ENCODE measurements at places on chromosomes 6 and 20.

DNA sequence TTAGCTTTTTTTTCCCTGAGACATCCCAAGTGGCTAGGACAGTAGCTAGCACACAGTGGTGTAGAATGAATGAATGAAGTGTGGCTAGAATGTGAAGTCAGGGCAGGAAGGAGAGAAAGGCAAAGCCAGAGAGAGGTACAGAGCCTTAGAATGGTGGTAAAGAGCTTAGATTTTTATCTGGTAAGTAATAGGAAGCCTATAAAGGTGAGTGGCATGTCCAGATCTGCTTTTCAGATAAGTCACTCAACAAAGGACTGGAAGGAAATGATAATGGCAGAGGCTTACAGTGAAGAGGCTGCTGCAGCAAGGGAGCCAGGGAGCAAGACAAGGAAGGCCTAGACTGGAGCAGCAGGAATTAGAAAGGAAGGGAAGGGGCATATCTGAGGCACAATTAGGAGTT lies 96.0 kb upstream of the PRDM1 start:
- no peak for DNase-seq

DNA sequence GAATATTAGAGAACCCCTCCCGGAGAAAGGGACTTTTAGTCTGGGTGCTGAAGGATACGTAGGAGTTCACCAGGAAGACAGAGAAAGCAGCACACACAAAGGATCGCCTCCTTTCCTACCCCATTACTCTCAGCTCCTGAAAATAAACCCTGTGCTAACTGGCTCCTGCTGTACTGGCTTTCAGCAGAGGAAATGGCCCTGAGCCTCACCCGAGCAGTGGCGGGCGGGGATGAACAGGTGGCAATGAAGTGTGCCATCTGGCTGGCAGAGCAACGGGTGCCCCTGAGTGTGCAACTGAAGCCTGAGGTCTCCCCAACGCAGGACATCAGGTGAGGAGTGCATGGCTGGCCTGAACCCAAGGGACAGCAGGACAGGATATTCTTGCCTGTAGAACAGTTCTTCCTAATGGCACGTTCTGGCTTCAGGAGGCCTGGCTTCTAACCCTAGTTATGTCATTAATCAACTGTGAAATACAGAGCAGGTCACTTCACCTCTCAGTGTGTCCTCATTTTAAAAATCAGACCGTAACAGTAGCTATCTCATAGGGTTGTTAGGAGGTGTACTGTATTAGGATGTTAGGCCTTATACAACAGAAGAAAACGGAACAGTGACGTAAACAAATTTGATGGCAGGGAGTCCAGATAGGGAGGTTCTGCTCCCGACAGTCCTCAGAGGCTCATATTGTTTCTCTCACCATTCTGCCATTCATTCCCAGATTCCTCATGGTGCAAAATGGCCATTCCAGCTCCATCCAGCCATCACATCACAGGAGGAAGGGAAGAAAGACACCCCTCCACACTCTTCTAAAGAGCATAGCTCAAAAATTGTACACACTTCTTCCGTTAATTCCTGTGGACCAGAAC lies 1.8 kb downstream of the RBCK1 start:
- no peak for DNase-seq

- no peak for DNase-seq
Measured at GRCh38 chr6:108838101-108838717, 10.0 kb upstream of the ARMC2 start.

- no peak for DNase-seq
Measured at GRCh38 chr6:101404775-101405174, 11.3 kb downstream of the GRIK2 start.

DNA sequence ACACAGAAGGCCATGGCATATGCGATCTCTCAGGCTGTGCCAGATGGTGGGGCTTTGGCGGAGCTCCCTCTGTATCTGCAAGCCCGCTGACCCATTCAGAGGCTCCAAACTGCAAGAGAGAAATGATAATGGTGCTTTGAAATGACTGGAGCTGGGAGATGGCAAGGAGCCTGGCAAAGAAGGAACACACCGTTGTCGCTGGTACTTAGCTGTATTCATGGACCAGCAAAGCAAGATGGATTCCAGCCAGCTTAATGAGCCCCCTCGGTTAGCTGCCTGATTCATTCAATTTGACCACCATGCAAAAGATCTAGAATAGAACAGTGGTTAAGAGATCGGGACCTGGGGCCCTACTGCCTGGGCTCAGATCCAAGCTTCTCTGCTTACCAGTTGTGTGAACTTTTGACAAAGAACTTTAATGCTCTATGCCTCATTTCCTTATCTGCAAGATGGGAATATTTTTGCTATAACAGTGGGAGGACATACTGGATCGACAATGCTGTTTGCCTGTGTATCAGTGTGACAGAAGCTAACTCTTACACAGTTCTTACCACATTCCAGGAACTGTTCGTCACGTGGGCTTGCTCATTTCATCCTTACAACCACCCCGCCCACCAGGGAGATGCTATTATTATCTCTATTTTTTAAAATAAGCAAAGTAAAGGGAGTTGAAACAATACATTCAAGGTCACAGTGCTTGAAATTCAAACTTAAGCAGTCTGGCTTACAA lies 317.8 kb upstream of the SULF2 start:
- no peak for DNase-seq

GRCh38 chr6:41570259-41570615 lies 24.1 kb downstream of the FOXP4 start:
- DNase-seq, result no peak

GRCh38 chr6:42100029-42100901 lies 42.2 kb downstream of the C6orf132 start:
- no peak for DNase-seq

GRCh38 chr6:3731700-3732099 lies 19.8 kb downstream of the PXDC1 start:
- no peak for DNase-seq

- no peak for DNase-seq
Measured at GRCh38 chr20:13121840-13122515, 99.1 kb upstream of the ISM1 start.

- DNase-seq, result no peak
Measured at GRCh38 chr6:168045706-168046620, 33.0 kb downstream of the FRMD1 start.

GRCh38 chr6:15299430-15300131 lies 53.7 kb downstream of the JARID2 start:
- DNase-seq, result no peak

DNA sequence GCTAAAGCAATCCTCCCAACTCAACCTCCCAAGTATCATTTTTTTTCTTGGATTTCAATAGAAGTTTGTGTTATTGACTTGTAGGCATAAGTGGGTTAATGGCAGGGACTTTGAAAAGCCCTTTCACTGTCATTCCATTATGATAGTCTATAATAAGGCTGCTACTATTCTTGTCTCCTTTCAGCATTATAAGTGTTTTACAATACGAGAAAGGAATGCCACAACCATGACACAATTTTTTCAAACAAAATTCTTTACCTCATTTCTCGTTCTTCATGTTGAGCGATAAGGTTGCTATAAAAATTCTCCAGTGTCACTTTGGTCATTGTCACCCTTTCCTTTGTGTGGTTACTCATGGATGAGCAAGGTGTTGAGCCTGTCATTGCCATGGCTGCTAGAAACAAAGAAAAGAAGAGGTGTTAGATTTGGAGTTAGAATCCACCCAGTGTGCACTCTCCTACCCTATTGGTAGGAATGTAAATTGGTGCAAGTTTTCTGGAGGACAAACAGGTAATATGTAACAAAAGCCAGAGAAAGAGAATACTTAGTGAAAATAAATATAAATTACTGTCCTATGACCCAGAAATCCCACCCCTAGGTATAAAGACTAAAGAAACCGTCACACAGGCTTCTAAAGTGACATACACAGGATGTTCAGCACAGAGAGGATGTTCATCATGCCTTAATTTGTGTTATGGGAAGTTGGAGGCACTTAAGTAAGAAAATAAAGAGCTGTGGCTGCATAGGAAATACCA lies 7.3 kb downstream of the STK38 start:
- DNase-seq, result no peak

DNA sequence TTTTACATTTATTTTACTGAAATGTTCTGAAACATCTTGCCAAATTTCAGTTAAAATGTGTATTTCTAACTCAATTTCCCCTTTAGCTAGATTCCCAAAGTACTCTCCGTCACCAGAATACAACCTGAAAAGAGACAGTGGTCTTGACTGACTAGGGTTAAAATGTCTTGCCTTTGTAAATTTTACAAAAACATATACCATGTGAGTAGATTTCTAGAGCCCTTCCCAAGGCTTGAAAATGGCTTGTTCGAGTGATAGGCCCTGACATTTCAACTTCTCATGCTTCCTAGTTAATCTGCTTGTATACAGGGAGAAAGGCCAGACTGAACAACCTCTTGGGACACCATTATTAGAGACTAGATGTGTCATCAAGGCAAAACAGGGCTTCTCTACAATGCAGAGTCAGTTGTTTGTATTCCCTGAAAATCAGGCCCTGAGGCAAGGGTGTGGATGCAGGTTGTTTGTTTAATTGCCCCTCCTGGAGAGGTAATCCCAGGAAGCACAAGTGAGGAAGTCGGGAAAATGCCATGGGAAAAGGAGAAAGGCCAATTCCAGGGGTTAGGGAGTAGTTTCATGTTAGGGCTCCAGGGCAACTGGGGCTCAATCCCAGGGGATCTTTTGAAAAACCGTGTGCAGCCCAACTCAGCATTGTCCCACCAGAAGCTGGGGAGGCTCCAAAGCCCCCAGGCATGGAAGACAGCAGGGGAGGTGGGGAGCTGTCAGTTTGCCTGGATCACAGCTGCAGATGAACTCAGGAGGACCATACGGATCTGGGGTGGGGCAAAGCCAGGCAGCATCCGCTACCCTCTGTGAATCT lies 11.6 kb upstream of the TFB1M start:
- DNase-seq, result no peak

DNA sequence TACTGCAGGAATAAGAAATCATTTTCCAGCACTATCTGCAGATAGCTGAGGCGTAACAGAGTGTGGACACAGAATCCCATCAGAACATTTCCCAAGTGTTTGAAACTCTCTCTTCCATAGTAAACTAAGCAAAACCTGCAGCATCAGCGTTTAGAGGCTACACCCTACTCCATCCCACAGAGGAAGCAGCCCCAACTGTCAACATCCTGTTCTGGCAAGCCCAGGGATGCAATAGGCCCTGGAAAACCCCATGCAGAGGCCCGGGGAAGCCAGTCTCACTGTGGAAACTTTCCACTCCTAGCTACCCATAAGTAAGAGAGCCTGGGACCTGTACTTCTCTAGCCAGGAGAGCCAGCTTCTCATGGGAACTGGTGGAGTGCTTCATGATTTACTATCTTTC lies 129.4 kb downstream of the LY86 start:
- DNase-seq, result no peak

DNA sequence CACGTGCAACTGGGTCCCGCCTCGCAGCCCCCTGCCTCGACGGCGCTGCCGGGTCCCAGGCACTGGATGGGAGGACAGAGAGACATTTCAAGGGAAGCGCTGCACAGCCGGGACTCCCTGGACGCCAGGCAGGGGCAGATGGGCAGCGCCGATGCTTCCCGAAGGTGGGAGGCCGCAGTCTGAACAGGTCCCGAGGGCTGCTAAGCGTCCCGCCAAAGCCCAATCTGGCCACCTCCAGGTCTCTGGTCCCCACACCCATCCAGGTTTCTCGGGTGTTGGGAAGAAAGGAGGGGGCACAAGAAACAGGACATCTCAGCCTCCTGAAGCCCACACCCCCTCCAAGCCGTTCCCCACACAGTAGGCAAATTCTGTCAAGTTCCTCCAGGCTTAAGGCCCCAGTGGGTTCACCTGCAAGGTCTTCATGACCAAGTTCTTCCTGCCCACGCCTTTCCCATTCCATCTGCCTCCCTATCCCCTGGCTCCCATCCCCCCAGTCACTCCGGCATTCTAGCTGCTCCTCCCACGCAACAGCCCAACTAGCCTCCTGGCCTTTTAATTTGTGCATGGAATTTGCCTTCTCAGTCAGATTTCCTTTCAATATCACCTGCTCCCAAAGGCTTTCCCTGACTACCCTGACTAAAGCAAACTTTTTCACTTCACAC lies 5.4 kb upstream of the CPXM1 start:
- no peak for DNase-seq

DNA sequence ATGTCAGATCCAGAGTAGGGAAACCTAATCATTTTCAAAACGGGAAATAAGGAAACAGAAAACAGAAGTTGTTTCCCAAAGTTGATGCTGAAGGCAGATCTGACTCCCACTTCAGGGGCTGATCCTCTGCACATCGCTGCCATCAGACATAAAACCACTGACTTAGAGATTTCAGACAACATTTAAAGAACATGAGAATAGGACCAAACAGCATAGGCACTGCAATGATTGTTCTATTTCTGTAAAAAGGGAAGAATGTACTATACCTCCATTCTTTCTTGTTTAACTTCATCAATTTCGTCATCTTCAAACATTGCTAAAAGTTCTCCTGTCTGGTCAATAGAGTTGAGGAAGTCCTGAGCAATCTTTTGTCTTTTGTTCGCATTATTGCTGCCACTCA lies 324.7 kb upstream of the RUNX2 start:
- DNase-seq, result no peak

- DNase-seq, result no peak
Measured at GRCh38 chr6:134295953-134296553, 21.9 kb downstream of the SGK1 start.

DNA sequence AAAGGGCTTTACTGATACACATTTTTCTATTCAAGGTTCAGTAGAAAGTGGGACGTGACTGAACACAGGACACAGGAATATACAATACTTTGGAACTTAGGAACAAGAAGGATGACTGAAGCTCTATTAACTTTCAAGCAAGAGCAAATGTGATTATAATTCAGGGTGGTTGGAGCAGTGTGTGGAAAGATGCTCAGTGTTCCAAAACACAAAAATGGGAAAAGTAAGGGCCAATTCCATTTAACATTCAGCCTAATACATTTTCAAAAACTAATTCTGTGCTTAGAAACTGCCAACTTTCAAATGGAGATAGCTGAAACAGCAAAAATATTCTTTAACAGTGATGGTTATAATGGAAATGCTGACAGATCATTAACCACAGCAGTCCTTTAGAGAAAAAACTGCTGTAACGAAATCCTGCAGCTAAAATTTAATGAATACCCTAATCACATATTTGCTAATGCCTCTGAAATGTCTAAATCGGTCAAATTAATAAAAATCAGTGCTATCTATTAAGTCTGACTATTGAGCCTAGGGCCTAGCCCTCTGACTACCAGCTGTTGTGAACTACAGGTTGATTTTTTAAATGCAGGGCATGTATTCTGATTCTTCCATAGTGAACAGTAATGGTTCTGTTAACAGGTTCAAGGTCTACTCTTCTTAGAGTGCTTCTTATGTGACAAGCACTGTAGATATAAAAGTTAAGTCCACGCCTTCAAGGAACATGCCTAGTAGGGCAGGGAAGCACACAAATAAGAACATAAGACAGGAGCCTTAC lies 45.9 kb downstream of the RARS2 start:
- no peak for DNase-seq

DNA sequence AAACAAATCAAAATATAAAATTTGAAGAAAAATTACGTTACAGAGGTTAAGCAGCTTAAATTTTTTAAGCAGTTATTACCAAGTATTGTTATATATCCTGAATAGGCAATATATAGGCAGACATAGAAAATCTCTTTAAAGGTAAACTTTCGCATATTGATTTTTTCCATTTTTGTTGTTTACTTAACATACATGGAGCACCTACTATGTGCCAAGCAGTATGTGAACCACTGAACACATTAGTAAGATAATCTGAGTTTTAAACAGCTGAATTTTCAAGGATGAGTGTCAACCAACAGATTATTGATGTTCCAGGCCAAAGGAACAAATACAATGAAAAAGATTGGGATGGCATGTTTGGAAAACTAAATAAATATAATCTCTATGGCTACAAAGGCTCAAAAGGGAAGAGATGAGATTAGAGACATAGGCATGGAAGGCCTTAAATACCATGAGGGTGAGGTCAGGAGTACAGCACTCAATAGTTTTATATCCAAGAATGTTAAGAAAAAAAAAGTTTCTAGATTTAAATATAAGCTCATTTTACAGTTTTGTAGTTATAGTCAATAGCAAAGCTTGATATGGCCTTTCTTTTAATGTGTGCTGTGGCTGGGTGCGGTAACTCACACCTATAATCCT lies 277.5 kb downstream of the PTPRK start:
- DNase-seq, result no peak
